ENCODE measurements at places on chromosomes 11 and 22.

DNA sequence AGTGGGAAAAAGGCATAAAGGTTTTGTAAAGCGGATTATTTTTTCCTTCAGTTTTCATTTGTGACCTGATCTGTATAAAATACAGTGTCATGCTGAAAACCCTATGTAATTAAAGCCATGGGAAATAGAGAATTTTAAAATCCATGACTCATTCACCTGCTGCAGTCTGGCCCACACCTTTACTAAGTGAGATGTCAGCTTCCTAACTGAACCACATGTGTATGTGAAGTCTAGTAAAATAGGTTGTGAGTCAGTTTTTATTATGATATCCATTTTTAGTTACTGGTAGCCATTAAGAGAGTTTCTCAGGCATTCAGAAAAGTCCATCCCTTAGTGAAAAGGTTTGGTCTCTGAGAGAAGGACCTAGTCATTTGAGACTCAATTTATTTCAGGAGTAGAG is 60.9 kb downstream of the TRIM44 start:
- no peak for DNase-seq

DNA sequence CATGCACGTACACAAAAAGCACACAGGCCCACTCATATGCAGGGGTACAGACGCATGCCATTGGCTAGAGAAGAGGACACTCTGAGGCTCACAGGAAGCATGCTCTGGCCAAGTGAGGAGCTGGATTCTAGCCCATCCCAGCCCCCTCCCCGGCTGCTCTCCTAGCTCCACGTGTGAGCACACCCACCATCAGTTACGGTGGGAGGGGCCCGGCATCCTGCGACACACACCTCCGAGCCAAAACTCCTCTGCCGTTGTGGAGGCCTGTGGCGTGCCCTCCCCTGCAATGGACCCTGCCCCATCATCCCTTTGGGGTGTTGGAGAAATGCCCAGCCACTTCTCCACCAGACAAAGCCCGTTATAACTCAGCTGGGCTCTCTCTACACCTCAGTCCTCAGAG is 15.1 kb upstream of the IGSF9B start:
- DNase-seq: no peak

- peak; percentile 21 for DNase-seq
Measured at GRCh38 chr22:25111579-25112517, 87.8 kb upstream of the CRYBB3 start.

GRCh38 chr11:77472991-77473800 is 698 bp downstream of the PAK1 start:
- DNase-seq: no peak

GRCh38 chr11:86931548-86932258 is 23.5 kb downstream of the FZD4 start:
- DNase-seq: no peak

DNA sequence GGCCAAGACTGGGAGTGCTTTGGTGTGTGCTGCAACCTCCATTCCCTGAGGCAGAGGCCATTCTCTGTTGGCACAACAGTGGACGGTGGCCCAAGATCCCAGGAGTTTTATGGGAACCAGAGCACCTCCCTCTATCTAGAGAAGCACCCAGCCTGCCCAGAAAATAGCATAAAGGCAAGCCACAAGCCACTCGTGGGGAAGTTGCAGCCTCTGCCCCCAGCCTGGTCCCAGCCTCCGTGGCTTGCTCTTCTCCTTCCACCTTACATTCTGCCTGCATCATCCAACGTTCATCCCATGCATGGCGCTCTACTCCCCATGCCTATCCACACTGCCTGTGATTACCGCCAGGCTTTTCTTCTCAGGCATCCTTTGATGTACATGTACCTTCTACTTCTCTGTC is 15.8 kb downstream of the IL17RA start:
- no peak for DNase-seq

DNA sequence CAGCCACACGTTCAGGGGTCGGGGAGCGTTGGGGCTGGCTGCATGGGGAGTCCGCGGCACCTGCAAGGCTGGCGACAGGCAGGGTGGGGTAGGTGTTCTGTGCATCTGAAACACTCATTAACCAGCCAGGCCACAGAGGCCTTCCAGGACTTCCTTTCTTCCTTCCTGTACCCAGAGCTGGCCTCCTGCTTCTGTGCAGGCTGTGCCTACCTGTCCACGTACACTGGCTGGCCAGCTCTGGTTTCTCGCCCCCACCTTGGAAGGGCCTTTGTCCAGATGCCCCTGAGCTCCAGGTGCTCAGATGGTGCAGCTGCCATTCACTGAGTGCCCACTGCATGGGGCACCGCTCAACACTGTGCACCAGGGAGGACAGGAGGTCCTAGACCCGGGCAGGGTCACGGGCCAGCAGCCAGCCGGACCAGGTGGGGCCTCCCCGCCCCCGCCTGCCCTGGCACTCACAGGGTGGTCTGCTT is 15.9 kb downstream of the TTLL12 start:
- DNase-seq: no peak

- DNase-seq: no peak
Measured at GRCh38 chr11:41519696-41520095, 60.2 kb upstream of the LRRC4C start.

- no peak for DNase-seq
Measured at GRCh38 chr11:65125197-65126056, 3.3 kb downstream of the MRPL49 start.

DNA sequence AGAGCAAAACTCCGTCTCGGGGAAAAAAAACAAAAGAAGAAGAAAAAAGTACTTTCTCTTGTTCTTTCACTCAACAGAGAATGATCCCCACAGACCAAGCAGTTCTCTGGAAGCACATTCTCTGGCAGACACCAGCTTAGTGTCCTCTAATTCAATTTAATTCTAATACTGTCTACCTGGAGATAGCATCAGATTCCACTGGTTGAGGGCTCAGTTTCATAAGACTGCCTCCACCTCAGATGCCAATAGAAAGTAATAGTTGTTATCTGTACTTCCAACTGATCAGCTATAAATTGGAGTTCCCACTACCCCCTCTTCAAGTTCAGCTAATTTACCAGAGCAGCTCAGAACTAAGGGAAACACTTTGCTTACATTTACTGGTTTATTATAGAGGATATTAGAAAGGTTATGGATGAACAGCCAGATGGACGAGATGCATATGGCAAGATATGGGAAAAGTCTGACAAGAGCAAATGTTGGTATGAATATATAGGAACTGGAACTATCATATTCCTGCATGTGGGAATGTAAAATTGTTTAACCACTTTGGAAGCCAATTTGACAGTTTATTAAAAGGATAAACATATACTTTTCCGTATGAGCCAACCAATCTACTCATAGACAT is 64.3 kb downstream of the TMEM135 start:
- DNase-seq: no peak

DNA sequence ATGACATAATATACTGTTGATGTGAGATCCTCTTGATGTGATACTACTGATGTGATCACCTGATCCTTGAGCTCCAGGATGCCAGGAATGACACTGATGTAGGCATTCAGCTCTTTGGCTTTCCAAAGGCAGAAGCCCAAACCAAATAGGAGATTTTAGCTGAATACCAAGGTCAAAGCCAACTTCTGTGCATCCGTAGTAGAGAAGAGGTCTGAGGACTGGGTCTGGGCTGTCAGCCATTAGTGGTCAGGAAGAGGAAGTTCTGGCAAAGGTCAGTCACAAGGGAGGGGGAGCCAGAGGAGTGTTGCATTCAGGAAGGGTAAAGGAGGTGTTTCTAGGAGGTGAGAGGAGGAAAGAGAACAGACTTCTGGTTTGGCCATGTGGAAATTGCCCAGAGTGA is 53.4 kb upstream of the PARVG start:
- peak; percentile 40 for DNase-seq

- DNase-seq: peak; percentile 73
Measured at GRCh38 chr11:49208006-49208721, at the start of gene FOLH1. TSS of gene FOLH1 (minus strand) at chr11:49208602. CDS start at chr11:49208409, 193 bp downstream.

- DNase-seq: no peak
Measured at GRCh38 chr11:129980086-129980485, 22.5 kb downstream of the PRDM10 start.

- DNase-seq: no peak
Measured at GRCh38 chr11:114232400-114233059, 63.7 kb upstream of the NNMT start.

DNA sequence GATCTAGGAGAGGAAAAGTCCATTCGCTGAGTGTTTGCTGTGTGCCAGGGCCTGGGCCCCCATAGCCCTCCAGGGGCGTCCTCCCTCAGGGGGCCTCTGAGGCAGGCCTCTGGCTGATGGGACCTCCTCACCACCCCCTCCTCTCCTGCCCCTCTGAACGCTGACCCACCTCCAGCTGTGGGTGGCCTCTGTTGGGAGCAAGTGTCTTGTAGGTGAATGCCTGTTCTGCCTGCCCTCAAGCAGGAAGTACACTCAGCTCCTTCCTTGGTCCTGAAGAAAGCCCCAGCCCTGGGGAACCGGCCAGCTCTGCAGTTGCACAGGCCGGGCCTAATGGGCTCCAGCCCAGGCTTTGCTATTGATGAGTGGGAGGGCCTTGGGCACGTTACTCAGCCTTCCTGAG is 3.5 kb downstream of the MYO7A start:
- no peak for DNase-seq

DNA sequence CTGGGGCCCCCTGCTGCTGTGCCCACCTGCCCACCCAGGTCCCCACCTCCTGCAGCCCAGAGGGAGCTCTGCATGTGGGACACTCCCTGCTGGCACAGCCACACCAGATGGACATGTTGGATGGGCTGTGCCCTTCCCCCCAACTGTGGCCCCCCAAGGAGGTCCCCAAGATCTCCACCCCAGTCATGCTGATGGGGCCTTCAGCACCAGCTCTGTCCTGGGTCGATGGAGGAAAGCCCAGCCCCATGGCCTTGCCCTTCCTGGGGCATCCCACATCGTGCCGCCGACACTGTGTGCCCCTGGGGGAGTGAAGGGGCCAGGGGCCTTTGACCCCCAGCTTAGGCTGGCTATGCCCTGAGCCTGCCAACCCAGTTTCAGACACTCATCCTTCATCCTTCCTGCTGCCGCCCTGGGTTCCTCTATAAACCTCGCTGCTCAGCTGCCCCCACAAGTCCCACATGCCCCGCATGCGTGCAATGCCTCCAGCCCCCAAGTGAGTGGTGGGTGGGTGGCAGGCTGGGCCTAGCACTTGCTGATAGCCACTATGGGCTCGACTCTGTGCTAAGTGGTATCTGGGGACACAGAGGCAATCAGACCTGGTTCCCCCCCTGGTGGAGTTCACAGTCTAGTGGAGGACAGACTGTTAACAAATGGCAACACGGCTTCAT is 3.9 kb upstream of the DPP3 start:
- no peak for DNase-seq

DNA sequence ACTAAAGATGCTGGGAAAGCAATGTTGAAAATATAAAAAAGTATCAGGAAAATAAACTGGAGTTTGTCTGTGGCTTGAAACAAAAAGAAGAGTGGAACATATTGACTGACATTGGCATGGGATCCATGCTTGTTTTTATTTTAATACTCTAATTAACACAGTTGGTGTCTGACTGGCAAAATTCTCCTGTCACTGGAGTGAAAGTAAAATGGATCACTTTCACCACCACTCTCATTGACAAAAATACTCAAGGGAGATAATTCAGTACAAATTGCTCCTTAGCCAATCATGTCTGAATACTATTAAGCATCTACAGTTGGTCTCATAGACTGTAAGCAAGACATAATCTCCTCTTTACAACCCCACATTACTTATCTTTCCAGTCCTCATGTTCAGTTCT is 101.8 kb downstream of the DCDC1 start:
- DNase-seq: no peak

DNA sequence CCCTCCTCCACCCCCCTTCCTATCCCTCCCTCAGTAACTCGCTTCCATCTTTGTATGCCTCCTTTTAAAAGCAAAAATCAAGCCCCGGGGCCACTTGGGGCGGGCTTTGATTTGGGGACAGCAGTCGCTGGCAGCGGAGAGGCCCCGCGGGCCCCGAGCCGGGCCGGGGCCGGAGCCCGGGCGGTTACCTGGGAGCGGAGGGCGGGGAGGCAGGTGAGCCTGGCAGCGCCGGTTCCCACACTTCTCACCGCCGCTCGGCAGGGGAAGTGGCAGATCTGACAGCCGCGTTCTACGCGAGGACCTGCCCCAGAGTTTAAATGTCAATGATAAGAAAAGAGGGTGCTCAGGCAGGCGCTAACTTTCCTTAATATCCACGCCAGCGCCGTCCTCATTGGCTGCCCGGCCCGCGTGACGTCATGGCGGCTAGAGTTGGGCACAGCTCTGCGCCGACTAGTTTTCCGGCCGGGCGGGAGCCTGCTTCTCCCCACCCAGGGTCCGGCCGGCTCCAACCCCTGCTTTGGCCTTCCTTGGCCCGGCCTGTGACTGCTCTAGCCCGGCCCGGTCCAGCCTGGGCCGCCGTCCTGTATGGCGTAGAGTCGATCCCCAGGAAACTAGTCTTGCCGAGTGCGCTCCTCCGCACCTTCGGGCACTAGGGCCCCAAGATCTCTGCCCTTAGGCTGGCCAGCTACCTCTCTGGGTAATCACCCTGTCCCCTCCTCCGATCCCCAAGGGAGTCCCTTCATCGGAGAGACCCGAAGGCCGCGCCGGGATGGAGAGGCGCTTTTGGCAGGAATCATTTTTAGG is 6.7 kb upstream of the PAX6 start:
- DNase-seq: no peak

DNA sequence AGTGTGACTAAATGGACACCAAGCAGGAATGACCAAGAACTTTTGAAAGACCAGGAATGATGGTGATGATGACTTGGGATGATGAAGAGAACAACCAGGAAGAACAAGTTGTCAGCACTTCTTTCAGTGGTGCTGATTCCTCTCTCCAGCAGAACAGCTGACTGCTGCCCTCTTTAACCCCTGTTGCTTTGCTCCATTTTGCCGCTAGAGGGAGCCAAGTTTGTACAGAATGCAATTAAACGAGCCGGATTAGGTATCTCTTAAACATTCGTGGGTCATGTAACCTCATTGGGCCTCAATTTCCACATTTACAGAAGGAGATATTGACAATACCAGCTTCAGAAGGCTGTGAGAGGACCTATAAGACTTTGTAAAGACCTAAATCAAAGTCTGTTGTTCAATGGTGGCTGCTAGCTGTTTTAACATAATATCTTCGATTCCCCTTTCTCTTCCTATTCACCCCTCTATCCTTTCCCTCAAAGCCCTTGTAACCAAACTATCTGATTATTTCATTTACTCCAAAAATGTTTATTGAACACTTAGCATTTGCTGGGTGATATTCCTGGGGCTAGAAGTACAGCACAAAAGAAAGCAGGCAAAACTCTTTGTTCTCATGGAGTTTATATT is 1.9 kb downstream of the OR4S1 start:
- DNase-seq: peak; percentile 81

DNA sequence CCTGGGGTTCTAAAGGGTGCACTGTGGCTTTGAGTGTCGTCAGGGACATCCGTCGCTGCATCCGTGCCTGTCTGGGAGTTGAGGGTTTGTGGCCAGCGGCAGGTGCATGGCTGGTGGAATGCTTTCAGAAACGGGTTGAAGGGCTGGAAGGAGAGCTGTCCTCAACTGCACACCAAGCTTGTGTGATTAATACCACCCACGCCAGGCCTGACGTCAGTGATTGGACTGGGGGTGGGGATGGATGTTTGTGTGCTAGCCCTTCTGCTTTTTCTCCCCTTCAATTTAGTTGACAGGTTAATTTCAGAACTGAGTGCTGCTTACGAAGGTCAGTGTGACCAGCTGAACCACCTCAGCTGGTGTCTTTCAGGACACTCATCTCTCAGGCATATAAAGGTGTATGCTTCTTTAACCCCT is 3.2 kb upstream of the GAB2 start:
- DNase-seq: peak; percentile 31
